Stimulated activated CD8-positive, alpha-beta memory T cell treated with anti-CD3 and anti-CD28 coated beads, Interleukin-12 subunit alpha, Interleukin-12 subunit beta, amount 100 ng/mL, for 4 hours (primary cell): ENCODE measurements at places on chromosomes 13 and 19.

GRCh38 chr19:28514166-28514565, 698.8 kb downstream of the UQCRFS1 start:
- no peak for DNase-seq

DNA sequence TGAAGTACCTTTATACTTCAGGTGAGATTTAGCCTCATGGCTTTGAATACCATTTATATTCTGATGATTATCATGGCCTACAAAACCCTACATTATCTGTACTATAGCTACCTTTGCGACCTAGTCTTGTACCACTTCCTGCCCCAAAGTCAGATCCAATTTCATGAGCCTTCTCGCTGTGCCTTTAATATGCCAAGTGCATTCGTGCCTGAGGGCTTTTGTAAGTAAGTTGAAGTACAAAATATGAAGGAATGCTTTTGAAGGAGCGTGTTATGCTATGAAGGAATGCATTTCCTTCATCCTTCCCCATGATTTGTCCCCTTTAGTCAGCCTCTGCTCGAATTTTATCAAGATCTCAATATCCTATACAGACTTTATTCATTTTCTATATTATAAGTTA, 9.2 kb upstream of the RASL11A start:
- DNase-seq, result no peak

GRCh38 chr13:43669964-43670363, 116.8 kb downstream of the ENOX1 start:
- no peak for DNase-seq

- no peak for DNase-seq
Measured at GRCh38 chr13:93951108-93951507, 528.4 kb downstream of the DCT start.

GRCh38 chr13:114115796-114116195, 16.6 kb downstream of the RASA3 start:
- DNase-seq, result no peak

DNA sequence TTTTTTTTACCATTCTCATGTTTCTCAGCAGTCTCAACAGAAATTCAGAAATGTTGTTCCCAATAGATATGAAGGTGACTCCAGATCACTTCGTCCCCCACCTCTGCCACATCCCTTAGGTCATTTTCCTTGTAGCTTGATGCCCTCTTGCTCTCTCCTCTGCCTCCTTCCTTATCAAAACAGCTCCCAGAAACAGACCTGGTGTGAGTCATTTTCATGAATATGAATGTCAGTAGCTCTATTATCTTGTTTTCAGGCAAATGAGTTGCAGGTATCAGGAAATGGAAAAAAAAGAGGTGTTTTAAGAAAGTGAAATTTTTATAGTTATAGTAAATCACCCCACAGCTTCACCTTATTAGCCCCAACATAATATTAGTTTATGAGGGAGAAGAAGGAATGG, 539.3 kb downstream of the SUCLA2 start:
- DNase-seq, result no peak

- DNase-seq, result no peak
Measured at GRCh38 chr13:54875111-54875510, 1846.5 kb downstream of the OLFM4 start.

GRCh38 chr13:106034201-106034600, 501.3 kb downstream of the EFNB2 start:
- DNase-seq, result no peak
